ENCODE measurements at places on chromosomes 2 and 18. TPM values are rescaled to one million over a fixed set of nuclear protein-coding genes. Genes with fewer than 3 reads are reported as not detected.

GRCh38 chr2:96260387-96261260 lies 5.2 kb downstream of the TMEM127 start:
- no peak for DNase-seq

DNA sequence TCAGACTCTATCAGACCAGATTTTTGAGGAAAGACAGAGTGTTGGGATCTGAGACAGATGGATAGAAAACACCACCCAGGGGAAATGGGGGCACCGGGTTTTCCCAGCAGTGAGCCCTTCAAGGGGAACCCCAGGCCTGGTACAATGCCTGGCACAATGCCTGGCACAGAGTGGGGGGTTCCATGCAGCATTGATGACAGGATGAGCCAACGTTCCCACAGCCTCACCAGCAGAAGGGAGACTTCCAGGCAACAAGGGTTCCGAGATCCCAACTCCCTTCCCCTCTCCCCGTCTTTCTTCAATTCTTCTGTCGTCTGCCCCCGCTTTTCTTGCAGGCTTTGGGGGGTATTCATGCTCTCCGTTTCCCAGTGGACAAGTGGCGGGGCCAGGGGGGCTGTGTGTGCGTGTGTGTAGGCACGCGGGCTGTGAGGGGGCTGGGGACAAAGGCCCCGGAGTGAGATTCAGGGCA lies 132.1 kb upstream of the HAAO start:
- DNase-seq: peak; percentile 54

DNA sequence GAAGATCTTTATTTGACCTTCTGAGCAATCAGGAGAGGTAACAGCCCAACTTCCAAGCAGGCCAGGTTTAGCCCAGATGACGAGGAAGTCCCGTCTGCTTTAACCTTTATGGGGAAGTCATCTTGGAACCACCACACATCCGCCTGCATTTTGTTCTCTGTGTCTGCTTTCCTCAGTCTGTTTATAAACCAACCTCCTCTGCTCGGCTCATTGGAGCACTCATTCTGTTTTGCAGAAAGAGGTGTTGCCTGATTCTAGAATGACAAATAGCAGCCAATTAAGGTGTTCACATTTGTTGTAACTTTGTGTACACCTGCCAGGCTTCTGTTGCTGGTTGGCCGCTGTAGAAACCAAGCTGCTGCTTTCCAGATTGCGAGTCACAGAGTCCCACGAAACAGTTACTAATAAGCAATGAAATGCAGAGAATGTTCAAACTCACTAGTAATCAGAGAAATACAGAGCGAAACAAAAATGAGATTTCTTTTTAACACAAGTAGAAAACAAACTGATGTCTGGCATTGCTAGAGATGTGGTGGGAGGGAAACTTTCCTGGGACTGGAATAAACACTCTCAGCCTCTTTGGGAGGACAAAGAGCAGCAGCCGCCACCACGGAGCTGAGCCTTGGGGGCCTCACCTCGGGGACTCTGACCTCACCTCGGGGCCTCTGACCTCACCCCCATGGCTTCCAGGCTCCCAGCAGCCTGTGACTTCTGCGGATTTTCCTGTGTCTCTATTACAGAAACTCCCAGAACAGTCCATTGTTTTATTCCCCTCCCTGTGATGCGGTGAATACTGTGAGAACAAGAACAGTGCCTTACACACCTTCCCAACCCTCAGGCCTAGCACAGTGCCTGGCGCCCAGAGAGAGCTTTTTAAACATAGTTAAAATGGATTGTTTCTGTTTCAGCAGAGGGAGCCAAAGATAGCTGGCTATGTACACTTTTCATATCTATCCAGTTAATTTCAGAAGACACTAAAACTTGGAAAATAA lies 64.0 kb downstream of the MBP start:
- peak; percentile 26 for DNase-seq

GRCh38 chr2:154537843-154538450 lies 160.5 kb upstream of the KCNJ3 start:
- DNase-seq: no peak

Gene SLC4A3
- total RNA-seq: 3.0 TPM

- DNase-seq: no peak
These were observed 35.8 kb downstream of the MTCL1 start for GRCh38 chr18:8741117-8741516.

- no peak for DNase-seq
These were observed 243.1 kb upstream of the SETBP1 start for GRCh38 chr18:44437603-44438002.

GRCh38 chr2:216777637-216778273 lies 82.1 kb downstream of the TNP1 start:
- DNase-seq: no peak

Gene CHRNG
- total RNA-seq: not detected

Measured in uterus (tissue), 4 donors.